Activated T-cell treated with anti-CD3 and anti-CD28 coated beads, Interleukin-2, amount 50 U/mL, for 72 hours (primary cell): ENCODE measurements at places on chromosomes 5 and 9.
A peak's percentile ranks its signal among the peaks of the same experiment; 100 is the strongest.

GRCh38 chr5:136086783-136087566 is 45.7 kb upstream of the SMAD5 start:
- H3K36me3 ChIP-seq, result no peaks in the 10 kb centered on the region
- no peak overlapping the region for H3K4me3 ChIP-seq
- H3K4me1 ChIP-seq, result no peaks in the 10 kb centered on the region
- DNase-seq, result no peak
- H3K27me3 ChIP-seq, result no peaks in the 10 kb centered on the region

DNA sequence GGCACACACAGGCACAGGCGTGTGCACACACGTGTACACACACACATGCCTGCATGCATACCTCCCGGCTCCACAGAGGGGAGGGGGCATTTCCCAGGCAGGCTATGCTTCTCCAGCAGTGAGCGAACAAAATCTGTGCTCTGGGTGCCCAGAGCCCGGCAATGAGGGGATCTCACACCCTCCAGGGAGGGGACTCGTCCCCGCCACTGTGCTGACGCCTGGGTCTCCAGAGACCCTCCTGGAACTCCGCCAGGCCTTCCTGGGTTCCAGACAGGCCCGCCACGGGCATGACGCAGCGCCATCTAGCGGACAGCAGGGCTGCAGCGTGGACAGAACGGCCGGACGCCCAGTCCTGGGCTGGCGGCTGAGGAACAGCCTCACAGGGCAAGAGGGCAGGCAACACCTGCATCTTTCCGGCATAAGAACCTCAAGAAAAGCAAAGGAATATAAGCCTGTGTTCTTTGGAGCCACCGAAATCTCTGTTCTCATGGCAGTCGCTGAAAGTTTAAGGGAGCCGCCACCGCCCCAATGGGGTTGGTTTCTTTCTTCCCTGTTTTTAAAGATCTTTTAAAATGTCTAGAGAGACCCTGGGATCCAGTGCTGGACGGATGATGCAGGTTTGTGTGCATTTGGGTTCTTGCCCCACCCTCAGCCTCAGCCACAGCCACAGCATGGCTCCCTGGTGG is 135.6 kb upstream of the PPP1R26 start:
- H3K4me1 ChIP-seq, result no peaks in the 10 kb centered on the region
- no peak overlapping the region for H3K4me3 ChIP-seq
- peak; percentile 57 for DNase-seq
- H3K36me3 ChIP-seq, result no peaks in the 10 kb centered on the region
- peaks cover 6% of the 10 kb centered on the region for H3K27me3 ChIP-seq

DNA sequence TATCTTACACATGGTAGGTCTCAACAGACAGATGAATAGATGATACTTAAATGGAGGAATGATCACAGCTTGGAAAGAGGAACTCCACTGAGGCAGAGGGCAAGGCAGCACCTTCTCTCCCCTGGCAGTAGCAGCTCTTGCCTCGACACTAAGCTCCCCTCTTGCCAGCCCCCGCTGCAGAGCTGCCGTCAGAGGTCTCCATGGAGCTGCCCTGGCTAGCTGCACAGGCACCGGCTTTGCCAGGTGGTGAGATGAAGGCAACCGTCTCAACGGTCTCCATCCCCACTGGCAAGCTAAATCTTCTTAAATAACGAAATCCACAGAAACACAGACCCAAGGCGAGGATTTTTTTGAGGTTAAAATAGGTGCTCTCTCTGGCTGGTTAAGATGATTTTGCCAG is 81.2 kb downstream of the CRB2 start:
- no peak overlapping the region for H3K27ac ChIP-seq
- DNase-seq, result no peak
- H3K36me3 ChIP-seq, result peaks cover 2% of the 10 kb centered on the region
- no peak overlapping the region for H3K4me3 ChIP-seq

DNA sequence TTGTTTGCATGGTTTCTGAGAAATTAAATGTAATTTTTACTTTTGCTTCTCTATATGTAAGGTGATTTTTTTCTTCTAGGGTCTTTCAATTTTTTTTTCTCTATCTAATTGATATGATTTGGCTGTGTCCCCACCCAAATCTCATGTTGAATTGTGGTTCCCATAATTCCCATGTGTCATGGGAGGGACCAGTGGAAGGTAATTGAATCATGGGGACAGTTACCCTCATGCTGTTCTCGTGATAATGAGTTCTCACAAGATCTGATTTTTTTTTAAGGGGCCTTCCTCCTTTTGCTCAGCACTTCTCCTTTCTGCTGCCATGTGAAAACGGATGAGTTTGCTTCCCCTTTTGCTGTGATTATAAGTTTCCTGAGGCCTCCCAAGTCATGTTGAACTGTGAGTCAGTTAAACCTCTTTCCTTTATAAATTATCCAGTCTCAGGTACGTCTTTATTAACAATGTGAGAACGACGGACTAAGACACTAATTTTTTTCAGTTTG is 150.8 kb downstream of the MTRR start:
- no peak overlapping the region for H3K4me3 ChIP-seq
- DNase-seq, result no peak
- H3K27me3 ChIP-seq, result no peaks in the 10 kb centered on the region
- no peaks in the 10 kb centered on the region for H3K36me3 ChIP-seq
- no peak overlapping the region for H3K27ac ChIP-seq

GRCh38 chr5:176812269-176813259 is 2.2 kb downstream of the UNC5A start:
- peaks cover 20% of the 10 kb centered on the region for H3K4me1 ChIP-seq
- peaks cover 73% of the 10 kb centered on the region for H3K27me3 ChIP-seq
- no peaks in the 10 kb centered on the region for H3K36me3 ChIP-seq
- no peak overlapping the region for H3K27ac ChIP-seq
- peak; percentile 31 for DNase-seq
- no peak overlapping the region for H3K4me3 ChIP-seq

DNA sequence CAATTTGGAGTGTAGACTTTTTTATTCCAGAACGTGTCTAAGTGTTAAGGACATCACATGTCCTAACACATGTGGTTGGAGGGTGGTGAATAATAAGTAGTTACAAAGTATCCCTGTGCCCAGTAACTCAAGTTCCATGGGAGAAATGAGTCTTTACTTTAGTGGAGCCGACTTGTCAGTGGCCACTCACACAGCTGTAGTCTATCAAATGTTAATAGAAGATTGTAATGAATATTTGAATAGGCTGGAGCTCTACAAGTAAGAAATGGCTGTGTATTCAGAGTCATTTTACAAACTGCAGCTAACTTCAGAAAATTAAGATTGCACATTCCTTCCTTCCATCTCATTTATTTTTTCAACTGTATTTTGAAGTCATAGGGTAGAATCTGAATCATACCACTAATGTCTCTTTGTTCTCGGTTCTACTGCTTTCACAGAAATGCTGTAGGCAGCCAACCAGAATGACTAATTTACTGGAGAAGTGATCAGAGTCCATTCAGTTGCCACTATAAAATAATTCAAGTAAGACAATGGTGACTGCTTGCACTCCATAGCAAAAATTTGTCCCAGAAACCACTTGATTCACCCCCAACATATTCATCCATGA is 394.8 kb downstream of the NR2F1-AS1 start:
- H3K36me3 ChIP-seq, result no peaks in the 10 kb centered on the region
- DNase-seq, result no peak
- H3K4me1 ChIP-seq, result no peaks in the 10 kb centered on the region
- H3K27me3 ChIP-seq, result no peaks in the 10 kb centered on the region
- H3K4me3 ChIP-seq, result no peak overlapping the region

- H3K36me3 ChIP-seq, result no peaks in the 10 kb centered on the region
- no peaks in the 10 kb centered on the region for H3K27me3 ChIP-seq
- DNase-seq, result no peak
- H3K4me3 ChIP-seq, result no peak overlapping the region
- H3K27ac ChIP-seq, result no peak overlapping the region
- peaks cover 6% of the 10 kb centered on the region for H3K4me1 ChIP-seq
Observed at GRCh38 chr9:131926360-131926922, 153.2 kb downstream of the MED27 start.

GRCh38 chr5:176883700-176884570 is 15.2 kb downstream of the HK3 start:
- H3K4me1 ChIP-seq, result peaks cover 7% of the 10 kb centered on the region
- DNase-seq, result no peak
- no peak overlapping the region for H3K27ac ChIP-seq
- no peaks in the 10 kb centered on the region for H3K36me3 ChIP-seq
- H3K4me3 ChIP-seq, result no peak overlapping the region

- H3K4me1 ChIP-seq, result peaks cover 43% of the 10 kb centered on the region
- peak; percentile 61 for DNase-seq
- peak overlapping the region; percentile 52 for H3K4me3 ChIP-seq
- H3K27me3 ChIP-seq, result peaks cover 26% of the 10 kb centered on the region
Observed at GRCh38 chr9:27365707-27366376, 68.9 kb upstream of the EQTN start.

DNA sequence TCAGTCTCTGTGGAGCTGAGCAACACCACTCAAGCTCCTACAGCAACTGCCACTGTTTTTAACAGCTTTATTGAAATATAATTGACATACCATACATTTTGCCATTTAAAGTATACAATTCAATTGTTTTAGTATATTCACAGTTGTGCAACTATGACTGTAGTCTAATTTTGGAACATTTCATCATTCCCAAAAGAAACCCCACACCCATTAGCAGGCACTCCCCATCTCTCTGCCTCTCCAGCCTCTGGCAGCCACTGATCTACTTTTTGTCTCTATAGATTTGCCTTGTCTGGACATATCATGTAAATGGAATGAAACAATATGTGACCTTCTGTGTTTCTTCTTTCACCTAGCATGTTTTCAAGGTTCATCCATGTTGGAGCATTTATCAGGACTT is 43.5 kb downstream of the RUSC2 start:
- no peaks in the 10 kb centered on the region for H3K27me3 ChIP-seq
- no peak for DNase-seq
- H3K36me3 ChIP-seq, result no peaks in the 10 kb centered on the region
- H3K27ac ChIP-seq, result no peak overlapping the region
- peaks cover 4% of the 10 kb centered on the region for H3K4me1 ChIP-seq

DNA sequence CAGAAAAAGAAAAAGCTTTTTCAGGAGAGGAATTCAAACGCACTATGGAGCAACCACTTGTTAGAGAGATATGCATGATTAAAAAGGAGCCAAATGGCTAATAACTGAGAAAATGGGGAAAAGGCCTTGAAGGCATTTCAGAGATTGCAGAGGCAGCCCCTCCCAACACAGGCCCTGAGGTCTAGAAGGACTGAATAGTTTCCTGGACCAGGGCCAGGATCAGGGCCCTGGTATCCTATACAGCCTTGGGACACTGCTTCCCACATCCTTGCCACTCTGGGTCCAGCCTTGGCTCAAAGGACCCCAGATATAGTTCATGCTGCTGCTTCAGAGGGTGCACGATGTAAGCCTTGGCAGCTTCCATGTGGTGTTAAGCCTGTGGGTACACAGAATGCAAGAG is 20.7 kb upstream of the FEM1C start:
- H3K36me3 ChIP-seq, result no peaks in the 10 kb centered on the region
- H3K4me1 ChIP-seq, result no peaks in the 10 kb centered on the region
- H3K4me3 ChIP-seq, result no peak overlapping the region
- H3K27me3 ChIP-seq, result peaks cover 7% of the 10 kb centered on the region
- H3K27ac ChIP-seq, result no peak overlapping the region

DNA sequence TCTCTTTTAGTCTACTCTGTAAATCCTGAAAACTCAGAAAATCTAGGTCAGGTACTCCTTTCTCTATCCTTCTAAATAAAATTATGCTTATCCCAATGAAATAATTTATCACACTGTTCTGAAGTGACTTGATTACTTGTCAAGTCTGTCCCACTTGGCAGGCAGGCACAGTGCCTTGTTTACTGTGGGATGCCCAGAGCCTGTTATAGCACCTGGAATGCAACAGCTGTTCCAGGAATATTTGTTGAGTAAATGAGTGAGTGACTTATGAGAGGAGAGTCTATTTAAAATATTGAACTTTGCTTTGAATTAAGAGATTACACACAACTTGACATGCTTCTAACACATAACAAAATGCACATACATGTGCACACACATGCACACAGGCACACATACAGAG is 130.0 kb downstream of the MPDZ start:
- H3K36me3 ChIP-seq, result no peaks in the 10 kb centered on the region
- no peak overlapping the region for H3K4me3 ChIP-seq
- no peak overlapping the region for H3K27ac ChIP-seq
- H3K4me1 ChIP-seq, result no peaks in the 10 kb centered on the region
- DNase-seq, result no peak

- no peaks in the 10 kb centered on the region for H3K27me3 ChIP-seq
- H3K4me1 ChIP-seq, result no peaks in the 10 kb centered on the region
- no peak for DNase-seq
- no peak overlapping the region for H3K4me3 ChIP-seq
- no peaks in the 10 kb centered on the region for H3K36me3 ChIP-seq
Observed at GRCh38 chr5:123754908-123755307, 242.9 kb downstream of the CSNK1G3 start.

- no peak for DNase-seq
- H3K27me3 ChIP-seq, result no peaks in the 10 kb centered on the region
- no peak overlapping the region for H3K27ac ChIP-seq
- no peak overlapping the region for H3K4me3 ChIP-seq
Observed at GRCh38 chr9:35680331-35681105, 6.8 kb downstream of the CA9 start.

DNA sequence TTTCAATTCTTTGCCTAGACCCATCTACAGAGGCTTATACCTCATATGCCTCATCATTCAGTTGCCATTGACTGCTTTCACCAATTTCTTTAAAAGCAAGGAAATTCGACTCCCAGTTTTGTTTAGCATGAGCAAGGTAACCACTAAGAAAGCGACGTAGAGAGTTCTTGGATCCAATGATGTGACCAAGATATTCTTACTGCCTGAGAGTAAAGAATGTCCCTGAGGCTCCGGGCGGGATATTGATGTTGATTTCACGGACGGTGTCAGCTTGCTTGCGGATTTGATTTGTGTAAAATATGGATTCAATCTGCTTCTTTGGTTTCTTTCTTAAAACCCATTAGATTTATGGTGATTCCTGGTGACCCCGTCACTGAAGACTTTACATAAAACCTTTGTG is 135.1 kb upstream of the ICE1 start:
- no peak overlapping the region for H3K27ac ChIP-seq
- DNase-seq, result no peak
- H3K4me1 ChIP-seq, result no peaks in the 10 kb centered on the region
- H3K4me3 ChIP-seq, result no peak overlapping the region
- peaks cover 7% of the 10 kb centered on the region for H3K36me3 ChIP-seq

- H3K4me1 ChIP-seq, result no peaks in the 10 kb centered on the region
- H3K4me3 ChIP-seq, result no peak overlapping the region
- H3K27ac ChIP-seq, result no peak overlapping the region
- peaks cover 20% of the 10 kb centered on the region for H3K27me3 ChIP-seq
Observed at GRCh38 chr9:98896632-98897031, 47.1 kb upstream of the COL15A1 start.

GRCh38 chr5:173010547-173011464 is 27.2 kb downstream of the ATP6V0E1 start:
- H3K4me3 ChIP-seq, result no peak overlapping the region
- peak overlapping the region; percentile 26 for H3K27ac ChIP-seq
- peaks cover 5% of the 10 kb centered on the region for H3K36me3 ChIP-seq
- no peak for DNase-seq
- H3K27me3 ChIP-seq, result no peaks in the 10 kb centered on the region
- peaks cover 70% of the 10 kb centered on the region for H3K4me1 ChIP-seq

GRCh38 chr5:93336330-93337110 is 244.5 kb downstream of the NR2F1-AS1 start:
- no peaks in the 10 kb centered on the region for H3K4me1 ChIP-seq
- H3K27me3 ChIP-seq, result no peaks in the 10 kb centered on the region
- no peak overlapping the region for H3K27ac ChIP-seq
- H3K4me3 ChIP-seq, result no peak overlapping the region
- no peaks in the 10 kb centered on the region for H3K36me3 ChIP-seq
